Muscle of leg (tissue), 16 donors: ENCODE measurements at places on chromosomes 2 and 18. TPM values are rescaled to one million over a fixed set of nuclear protein-coding genes. Genes with fewer than 3 reads are reported as not detected.
A peak's percentile ranks its signal among the peaks of the same experiment; 100 is the strongest.

GRCh38 chr2:128995086-128995485 is 676.4 kb upstream of the HS6ST1 start:
- DNase-seq = no peak

GRCh38 chr2:223941579-223942277 is 3.4 kb downstream of the WDFY1 start:
- no peak for DNase-seq

ALPG gene
- not detected for total RNA-seq

DNA sequence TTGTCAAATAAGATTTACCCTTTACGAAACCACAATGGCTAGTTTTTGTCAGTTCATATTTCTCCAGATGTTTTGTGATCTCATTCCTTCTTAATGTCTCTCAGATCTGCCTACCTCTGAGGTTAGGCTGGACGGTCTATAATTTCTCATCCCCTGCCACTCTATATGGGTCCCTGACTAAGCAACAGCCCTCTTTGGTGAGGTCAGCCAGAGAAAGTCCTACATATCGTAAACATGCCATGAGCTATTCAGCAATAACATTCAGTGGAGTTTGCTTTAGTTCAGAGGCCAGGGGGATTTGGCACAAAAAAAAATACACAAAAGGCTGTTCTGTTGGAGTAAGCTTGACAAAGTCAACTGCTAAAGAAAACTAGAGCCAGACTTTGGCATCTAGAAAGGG is 192.1 kb upstream of the NCKAP5 start:
- DNase-seq = peak; percentile 47

LDLRAD4 gene
- 20.8 TPM for total RNA-seq

DNA sequence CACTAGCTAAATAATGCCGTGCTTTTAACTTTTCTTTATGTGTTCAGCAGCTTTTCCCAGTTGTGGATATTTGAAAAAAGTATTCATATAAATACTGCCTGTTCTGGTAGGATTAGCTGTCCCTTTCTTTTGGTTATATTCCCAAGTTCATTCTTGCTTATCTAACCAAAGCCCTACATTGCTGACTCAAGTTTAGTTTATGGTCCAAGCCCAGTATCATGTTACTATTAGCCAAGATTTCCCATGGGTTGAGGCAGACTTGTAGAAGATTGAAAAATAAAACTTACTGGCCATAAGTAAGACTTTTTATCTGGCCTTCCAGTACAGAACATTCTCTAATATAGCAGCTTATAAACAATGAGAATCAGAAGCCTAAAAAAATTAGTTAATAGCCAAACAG is 49.7 kb upstream of the NFE2L2 start:
- no peak for DNase-seq

REG3A gene
- total RNA-seq = not detected

GRCh38 chr18:3172097-3172496 is 47.7 kb downstream of the MYOM1 start:
- no peak for DNase-seq

GRCh38 chr2:226669905-226670304 is 129.7 kb downstream of the IRS1 start:
- no peak for DNase-seq

DNA sequence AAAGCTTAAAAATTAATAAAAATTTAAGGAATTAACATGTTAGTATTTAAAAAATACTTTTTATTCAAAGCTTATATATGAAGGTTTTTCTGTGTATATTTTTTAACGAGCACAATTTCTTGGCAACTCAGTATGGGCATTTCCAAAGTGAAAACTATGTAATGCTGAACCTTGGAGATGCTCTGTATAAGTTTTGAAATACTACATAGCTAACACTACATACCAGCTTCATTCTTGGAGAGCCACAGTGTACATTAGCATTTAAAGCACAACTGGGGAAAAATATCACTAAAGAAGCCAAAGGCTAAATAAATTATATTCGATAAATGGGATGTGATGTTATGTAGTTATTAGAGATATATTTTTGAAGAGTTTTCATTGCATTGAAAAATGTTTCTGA is 446.5 kb downstream of the CCDC85A start:
- DNase-seq = no peak

GRCh38 chr2:178298785-178299212 is 104.5 kb downstream of the OSBPL6 start:
- DNase-seq = no peak

DNA sequence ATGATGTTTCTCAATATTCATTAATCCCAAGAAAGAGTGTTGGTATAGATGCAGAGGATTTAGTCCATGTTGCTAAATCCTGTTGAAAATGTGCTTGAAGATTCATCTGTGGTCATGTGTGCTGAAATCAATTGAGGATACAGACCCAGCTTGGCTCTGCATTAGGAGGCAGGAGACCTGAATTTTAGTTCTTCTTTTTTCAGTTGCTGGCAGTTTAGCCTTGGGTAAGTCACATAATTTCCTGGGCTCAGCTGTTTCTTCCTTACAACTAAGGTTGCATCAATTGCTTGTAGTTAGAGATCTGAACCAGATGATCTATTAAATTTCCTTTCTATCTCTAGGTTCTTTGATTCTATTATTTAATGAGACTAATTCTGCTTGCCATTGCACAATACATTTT is 54.4 kb downstream of the SETBP1 start:
- DNase-seq = no peak
